ENCODE measurements at places on chromosomes 5 and 9.

- DNase-seq = no peak
Observed at GRCh38 chr5:142199388-142199787, 90.8 kb downstream of the NDFIP1 start.

DNA sequence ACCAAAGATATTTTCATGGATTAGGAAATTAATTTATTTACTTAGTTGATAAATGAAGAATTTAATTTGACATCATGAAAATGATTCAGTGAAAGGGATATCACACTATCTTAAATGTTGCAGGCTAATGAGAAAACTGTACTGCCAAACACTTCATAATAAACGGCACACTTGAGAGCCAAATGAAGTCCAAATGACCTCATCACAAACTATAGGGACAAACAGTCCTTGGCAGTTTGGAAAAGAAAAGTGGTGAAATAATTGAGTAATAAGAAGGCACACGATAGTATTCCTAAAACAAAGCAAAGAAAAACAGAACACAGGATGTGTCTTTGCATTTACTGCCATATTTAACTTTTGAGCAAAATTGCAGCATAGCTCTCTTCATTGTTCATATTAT lies 116.9 kb upstream of the TLR4 start:
- DNase-seq = no peak

- no peak for DNase-seq
Observed at GRCh38 chr5:101534491-101535110, 631.5 kb upstream of the ST8SIA4 start.

- peak; percentile 38 for DNase-seq
Observed at GRCh38 chr5:136781464-136781863, 416.1 kb upstream of the TRPC7 start.

GRCh38 chr5:154242964-154243376 lies 52.4 kb downstream of the GALNT10 start:
- DNase-seq = no peak

DNA sequence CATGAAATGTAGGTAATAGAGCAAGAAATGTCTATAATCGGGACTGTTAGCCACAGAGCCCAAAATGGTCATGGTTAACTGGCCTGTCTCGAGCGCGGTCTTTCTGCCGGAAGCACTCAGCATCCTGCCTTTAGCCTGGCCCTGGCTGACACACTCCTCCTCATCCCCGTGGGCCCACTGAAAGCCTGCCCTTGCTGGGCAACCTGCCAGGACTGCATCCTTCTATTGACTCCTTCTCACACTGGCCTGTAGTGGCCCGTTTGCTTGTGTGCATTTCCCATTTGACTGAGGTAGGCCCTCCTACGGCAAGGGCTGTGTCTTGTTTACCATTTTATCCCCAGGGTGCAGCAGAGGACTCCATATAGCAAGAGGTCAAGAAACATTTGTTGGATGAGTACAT lies 215.7 kb downstream of the ATPSCKMT start:
- DNase-seq = no peak

DNA sequence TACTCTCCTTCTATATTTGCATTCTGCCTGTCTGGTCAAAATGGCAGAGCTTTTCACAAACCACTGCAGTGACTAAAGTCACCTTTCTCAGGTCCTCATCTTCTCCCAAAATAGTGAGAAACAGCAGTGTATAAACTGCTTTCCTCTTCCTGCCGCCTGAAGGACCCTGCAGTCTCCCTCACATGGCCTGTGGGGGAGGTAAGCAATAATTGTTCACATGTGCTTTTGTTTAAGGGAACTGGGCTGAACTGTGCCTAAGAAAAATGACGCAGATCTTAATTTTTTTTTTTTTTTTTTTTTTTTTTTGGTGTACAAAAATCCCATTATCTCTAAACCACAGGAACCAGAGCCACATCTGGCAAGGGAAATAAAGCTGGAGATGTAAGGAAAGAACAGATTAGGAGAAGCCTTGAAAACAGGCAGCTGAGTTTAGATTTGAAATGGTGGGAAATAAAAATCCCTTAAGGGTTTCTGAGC lies 131.7 kb upstream of the VLDLR start:
- peak; percentile 59 for DNase-seq

GRCh38 chr5:116686438-116686837 lies 111.8 kb upstream of the SEMA6A start:
- no peak for DNase-seq

GRCh38 chr9:119959846-119960545 lies 590.8 kb upstream of the BRINP1 start:
- peak; percentile 78 for DNase-seq

DNA sequence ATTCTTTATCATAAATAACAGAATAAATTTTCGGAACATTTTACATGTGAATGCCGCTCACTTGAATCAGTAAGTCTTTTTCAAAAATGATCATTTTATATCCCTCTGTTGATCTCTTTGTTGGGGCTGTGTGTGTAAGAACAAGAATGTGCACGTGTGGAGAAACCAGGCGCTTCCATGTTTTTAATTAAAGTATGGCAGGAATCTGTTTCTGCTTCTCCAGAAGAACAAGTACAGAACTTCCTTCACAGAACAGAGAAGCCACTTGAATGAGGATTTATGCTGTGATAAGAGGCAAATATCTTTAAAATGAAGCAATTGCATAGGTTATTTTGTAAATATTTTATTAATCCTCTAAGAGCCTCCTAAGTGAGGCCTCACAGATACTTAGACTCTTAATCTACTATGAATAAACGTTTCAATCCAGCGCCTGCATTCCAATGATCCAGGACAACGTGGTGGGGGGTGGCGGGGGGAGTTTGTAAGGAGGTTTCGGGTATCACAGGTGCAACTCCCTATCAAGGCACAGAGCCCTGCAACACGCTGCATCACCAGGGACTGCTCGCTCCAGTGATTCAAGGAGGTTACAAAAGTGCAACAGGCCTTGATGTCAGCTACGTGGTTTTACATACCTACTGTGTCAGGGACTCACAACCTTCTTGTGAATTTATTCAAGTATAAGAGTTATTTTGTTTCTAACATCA lies 409.2 kb downstream of the BNC2 start:
- no peak for DNase-seq

- no peak for DNase-seq
Observed at GRCh38 chr9:38390851-38391250, 1.7 kb upstream of the ALDH1B1 start.

DNA sequence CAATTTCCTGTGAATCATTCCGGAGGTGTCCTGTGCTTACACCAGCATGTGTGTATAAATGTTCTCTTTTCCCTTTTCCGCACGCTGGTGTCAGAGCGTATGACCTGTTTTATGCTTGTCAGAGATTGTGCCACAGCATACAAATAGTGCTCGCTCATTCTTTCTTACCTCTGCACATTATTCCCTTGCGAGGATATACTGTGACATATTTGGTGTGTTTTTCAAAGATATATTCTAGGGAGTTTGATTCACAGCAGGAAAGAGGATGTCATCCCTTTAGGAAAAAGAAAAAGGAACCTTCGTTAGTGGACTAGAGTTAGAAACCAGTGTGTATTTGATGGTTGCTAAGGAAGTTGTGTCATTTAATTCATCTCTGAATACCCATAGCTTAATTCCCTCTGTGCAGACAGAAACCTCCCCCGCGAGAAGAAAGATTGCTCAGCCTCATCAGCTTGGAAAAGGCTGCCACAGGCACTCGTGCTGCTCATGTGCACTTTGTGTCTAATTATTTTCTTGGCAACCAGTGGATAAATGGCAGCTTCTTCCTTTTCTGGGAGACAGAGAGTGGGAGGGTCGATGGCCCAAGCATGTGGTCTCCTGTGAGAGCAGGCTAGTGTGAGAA lies 14.7 kb upstream of the CCIN start:
- DNase-seq = no peak

GRCh38 chr9:86962692-86963091 lies 15.4 kb upstream of the GAS1 start:
- no peak for DNase-seq

DNA sequence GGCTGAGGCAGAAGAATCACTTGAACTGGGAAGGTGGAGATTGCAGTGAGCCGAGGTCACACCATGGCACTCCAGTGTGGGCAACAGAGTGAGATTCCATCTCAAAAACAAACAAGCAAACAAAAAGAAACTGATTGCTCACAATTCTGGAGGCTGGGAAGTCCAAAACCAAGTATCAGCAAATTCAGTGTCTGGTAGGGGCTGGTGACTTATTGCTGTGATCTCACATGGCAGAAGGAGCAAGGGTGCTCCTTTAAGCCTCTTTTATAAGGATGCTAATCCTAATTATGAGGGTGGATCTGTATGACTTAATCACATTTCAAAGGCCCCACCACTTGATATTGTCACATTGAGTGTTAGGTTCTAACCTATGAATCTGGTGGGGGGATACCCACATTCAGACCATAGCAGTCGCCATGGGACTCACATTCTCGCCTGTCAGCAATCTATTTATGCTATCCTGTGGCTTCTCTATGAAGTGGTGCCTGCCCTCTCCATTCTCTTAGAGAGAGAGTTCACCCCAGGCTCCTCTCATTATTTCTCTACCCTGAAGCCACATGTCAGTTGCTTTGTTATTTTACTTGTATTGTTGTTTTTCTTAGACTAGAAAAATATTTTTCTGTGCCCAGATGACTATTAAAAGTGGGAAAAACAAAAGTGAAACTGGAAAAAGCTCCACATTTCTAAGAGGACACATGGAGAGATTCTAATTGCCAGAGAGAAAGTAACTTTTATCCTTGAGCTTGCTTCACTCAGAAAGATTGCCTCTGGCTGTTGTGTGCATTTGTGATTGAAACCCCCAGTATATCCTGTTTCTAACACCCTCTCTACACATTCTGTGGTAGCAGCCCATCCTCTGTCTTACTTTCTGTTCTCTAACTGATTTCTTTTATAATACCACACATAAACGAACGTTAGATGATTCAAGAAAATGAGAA lies 18.8 kb upstream of the PRLR start:
- peak; percentile 13 for DNase-seq

GRCh38 chr9:114988962-114989599 lies 58.7 kb upstream of the TNFSF8 start:
- no peak for DNase-seq

DNA sequence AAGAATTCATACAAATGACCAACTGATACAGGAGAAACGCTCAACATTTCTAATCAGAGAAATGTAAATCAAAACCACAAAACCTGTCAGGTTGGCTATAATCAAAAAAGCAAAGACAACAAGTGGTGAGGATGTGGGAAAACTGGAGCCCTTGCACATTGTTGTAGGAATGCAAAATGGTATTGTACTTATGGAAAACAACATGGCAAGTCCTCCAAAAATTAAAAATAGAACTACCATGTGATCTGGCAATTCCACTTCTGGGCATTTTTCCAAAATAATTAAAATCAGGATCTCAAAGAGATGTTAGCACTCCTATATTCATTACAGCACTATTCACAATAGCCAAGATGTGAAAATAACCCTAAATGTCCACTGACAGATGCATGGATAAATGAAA lies 76.1 kb downstream of the FNIP1 start:
- DNase-seq = peak; percentile 12

GRCh38 chr5:147712019-147712418 lies 70.5 kb downstream of the JAKMIP2 start:
- DNase-seq = no peak

DNA sequence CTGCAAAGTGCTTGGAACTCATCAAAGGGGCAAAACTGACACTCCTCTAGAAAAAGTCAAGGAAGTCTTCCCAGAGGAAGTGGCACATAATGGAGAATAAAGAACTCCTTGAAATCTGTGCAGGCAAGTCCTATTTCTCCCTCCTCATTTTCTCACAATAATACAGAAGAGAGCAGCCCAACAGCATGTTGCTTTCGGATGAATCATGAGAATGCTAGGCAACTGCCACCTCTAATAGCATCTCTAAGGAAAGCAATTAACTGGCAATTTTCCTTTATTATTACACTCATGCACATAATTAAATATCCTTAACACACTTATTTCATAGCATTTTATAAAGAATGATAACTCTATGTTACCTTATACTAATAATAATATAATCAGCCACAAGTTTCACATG lies 122.2 kb upstream of the PTGER4 start:
- DNase-seq = no peak

- DNase-seq = no peak
Observed at GRCh38 chr9:121503444-121503843, 3.8 kb upstream of the GGTA1 start.

- DNase-seq = peak; percentile 45
Observed at GRCh38 chr9:108953983-108954574, 19.9 kb downstream of the ABITRAM start.

DNA sequence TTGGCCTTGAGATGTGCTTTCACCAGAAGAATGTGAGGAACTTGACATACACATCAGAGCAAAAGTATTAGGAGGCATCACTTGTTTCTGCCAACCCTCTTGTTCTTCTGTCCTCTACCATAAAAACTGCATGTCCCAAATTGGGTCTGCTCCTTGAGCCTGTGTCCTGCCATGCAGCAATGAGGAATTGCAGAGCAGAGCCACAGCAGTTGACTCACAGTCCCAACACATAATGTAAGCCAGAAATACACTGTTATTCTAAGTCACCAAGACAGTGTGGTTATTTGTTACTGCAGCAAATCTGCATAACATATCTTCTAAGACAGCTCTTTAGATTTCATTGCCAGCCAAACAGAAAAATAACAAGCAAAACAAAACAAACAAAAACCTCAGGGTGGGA lies 598.2 kb downstream of the PRELID2 start:
- DNase-seq = no peak

DNA sequence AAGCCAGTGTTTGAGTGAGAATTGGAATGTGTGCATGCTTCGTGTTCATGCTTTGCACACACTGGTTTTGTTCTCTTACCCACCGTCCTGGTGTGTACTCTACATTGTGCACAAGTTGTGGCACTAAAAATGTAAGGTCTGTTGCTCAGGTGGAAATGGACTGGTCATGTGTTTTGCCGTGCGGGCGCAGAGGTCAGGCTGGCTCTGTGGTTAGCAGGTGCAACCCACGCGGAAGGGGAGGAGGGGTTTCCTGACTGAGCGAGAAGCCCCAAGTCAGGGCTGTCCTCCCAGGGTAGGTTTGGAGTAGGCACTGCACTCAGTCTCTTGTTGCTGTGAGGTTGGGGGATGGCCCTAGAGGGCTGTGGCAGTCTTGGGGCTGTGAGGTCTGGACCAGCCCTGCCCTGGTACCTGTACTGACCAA lies 86.6 kb downstream of the EHMT1 start:
- DNase-seq = no peak

GRCh38 chr5:133527311-133527710 lies 85.0 kb downstream of the FSTL4 start:
- no peak for DNase-seq

GRCh38 chr9:114289571-114290481 lies 33.1 kb upstream of the ORM1 start:
- DNase-seq = no peak

All from astrocyte of the cerebellum (primary cell).